ENCODE measurements at places on chromosomes 5 and 9. TPM values are rescaled to one million over a fixed set of nuclear protein-coding genes. Genes with fewer than 3 reads are reported as not detected.

CA9 gene
- total RNA-seq = 0.86 TPM

MEIKIN gene
- 0.55 TPM for total RNA-seq

NUTM2G gene
- total RNA-seq = not detected

PCDHA7 gene
- not detected for total RNA-seq

F2RL2 gene
- total RNA-seq = not detected

ZNF474 gene
- not detected for total RNA-seq

MZB1 gene
- 21.8 TPM for total RNA-seq

DNA sequence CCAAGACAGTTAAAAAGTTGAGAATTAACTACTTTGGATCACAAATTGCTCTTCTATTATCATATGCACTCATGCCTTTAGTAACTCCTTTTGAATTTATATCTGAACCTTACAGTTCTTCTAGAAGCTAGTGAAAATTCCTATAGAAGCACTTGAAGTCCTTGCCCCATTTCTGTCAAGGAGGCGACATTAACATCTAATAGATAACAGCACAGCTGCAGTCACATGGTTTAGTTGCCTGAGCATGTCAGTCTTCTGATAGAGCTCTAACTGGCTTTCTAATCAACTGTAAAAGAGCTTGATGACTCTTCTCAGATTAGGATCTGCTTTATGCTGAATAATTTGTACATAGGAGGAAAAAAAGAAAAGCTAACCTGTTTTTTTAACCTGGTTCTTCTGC, 9.0 kb downstream of the RFESD start:
- no peak overlapping the region for H3K4me3 ChIP-seq
- DNase-seq = no peak
- no peak overlapping the region for H3K27ac ChIP-seq
- peaks cover 3% of the 10 kb centered on the region for H3K4me1 ChIP-seq

GRCh38 chr5:108654051-108654450, 93.6 kb upstream of the FER start:
- H3K27ac ChIP-seq = no peak overlapping the region
- H3K27me3 ChIP-seq = peaks cover 16% of the 10 kb centered on the region
- no peaks in the 10 kb centered on the region for H3K4me1 ChIP-seq
- H3K36me3 ChIP-seq = no peaks in the 10 kb centered on the region
- H3K4me3 ChIP-seq = no peak overlapping the region

DNA sequence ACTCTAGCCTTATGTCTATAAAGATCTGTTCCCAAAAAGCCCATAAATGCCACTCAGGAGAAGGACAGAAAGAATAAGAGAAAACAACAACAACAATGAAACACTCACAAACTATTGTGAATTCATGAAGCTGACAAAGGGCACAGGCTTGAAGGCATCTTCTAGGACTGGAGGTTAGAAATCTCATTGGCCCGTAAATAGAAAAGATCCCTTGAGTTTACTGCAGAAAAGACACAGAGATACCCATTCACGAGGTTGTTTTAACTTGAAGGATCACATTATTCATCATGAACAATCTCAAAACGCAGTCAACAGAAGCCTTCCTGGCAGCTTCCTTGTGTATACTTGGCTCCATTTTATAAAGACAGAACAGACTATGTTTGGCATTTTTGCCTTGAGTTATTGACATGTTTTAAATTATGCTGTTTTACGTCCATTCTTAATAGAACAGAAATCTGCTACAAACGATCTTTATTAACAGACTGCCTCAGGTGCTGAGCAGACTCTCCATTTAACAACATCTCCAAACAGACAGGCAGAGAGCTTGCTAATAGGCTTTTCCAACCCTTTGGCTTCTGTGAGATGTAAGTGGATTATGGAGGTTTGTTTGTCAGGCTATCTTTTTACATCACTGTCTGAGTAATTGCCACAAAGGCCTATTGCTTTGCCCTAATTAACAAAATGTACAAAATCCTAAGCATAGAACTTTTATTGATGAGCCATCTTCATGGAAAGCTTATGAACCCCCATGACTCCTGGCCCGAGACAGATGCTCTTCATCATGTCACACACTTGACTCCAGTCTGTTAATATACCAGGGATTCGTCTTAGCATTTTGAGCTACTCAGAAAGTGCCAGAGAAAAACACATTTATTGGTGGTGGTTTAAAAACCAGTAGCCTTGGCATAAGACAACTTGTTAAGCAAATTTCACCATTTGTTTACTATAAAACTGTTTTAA, 735.3 kb upstream of the ZNF608 start:
- no peaks in the 10 kb centered on the region for H3K36me3 ChIP-seq
- DNase-seq = no peak
- no peak overlapping the region for H3K4me3 ChIP-seq
- H3K27ac ChIP-seq = no peak overlapping the region

- H3K27me3 ChIP-seq = no peaks in the 10 kb centered on the region
- DNase-seq = no peak
- H3K4me1 ChIP-seq = no peaks in the 10 kb centered on the region
- no peak overlapping the region for H3K27ac ChIP-seq
- H3K36me3 ChIP-seq = peaks cover 22% of the 10 kb centered on the region
Measured at GRCh38 chr9:109037946-109038715, 24.8 kb upstream of the CTNNAL1 start.

GRCh38 chr9:125106285-125106893, 36.9 kb downstream of the SCAI start:
- peaks cover 7% of the 10 kb centered on the region for H3K36me3 ChIP-seq
- no peak overlapping the region for H3K27ac ChIP-seq
- DNase-seq = no peak
- peaks cover 3% of the 10 kb centered on the region for H3K4me1 ChIP-seq
- H3K4me3 ChIP-seq = no peak overlapping the region

GRCh38 chr5:81717860-81718259, 33.0 kb downstream of the SSBP2 start:
- H3K4me3 ChIP-seq = no peak overlapping the region
- peaks cover 9% of the 10 kb centered on the region for H3K4me1 ChIP-seq
- no peak for DNase-seq
- H3K27me3 ChIP-seq = no peaks in the 10 kb centered on the region
- H3K27ac ChIP-seq = no peak overlapping the region

GRCh38 chr5:43191740-43192557, at the start of gene NIM1K:
TSS of gene NIM1K (plus strand) at chr5:43192225. CDS start at chr5:43245776, 53,551 bp downstream.
- no peak within 1 kb of the TSS for H3K27ac ChIP-seq
- peaks cover 16% of the 10 kb centered on the region for H3K27me3 ChIP-seq
- peaks cover 6% of the 10 kb centered on the region for H3K36me3 ChIP-seq
- H3K4me1 ChIP-seq = peaks cover 27% of the 10 kb centered on the region
- H3K4me3 ChIP-seq = peak within 1 kb of the TSS; percentile 86

DNA sequence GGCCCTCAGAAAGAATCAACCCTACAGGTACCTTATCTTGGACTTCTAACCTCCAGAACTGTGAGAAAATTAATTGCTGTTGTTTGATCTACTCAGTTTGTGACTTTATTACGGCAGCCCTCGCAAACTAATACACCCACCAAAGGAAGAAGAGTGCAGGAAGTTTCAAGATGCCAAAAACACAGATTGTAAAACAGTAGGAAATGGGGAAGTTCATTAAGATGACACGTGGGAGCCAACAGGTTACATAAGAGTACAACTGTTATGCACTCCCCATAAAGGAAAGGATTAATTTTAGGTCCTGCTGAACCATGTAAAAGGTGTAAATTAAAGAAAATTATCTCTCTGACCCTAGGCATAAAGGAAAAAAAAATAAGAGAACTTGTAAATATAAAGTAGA, 294.3 kb downstream of the EPB41L4A start:
- peaks cover 12% of the 10 kb centered on the region for H3K27me3 ChIP-seq
- no peaks in the 10 kb centered on the region for H3K4me1 ChIP-seq
- H3K36me3 ChIP-seq = no peaks in the 10 kb centered on the region
- no peak overlapping the region for H3K4me3 ChIP-seq

- no peak for DNase-seq
- no peaks in the 10 kb centered on the region for H3K27me3 ChIP-seq
- no peak overlapping the region for H3K27ac ChIP-seq
- peaks cover 68% of the 10 kb centered on the region for H3K36me3 ChIP-seq
- H3K4me1 ChIP-seq = peaks cover 3% of the 10 kb centered on the region
Measured at GRCh38 chr9:92048924-92049625, 66.1 kb downstream of the SPTLC1 start.

- no peaks in the 10 kb centered on the region for H3K27me3 ChIP-seq
- peak overlapping the region; percentile 76 for H3K27ac ChIP-seq
- no peak for DNase-seq
- H3K4me3 ChIP-seq = peak overlapping the region; percentile 78
Measured at GRCh38 chr5:157049605-157050004, 9.3 kb downstream of the HAVCR1 start.

- H3K4me3 ChIP-seq = no peak overlapping the region
- DNase-seq = no peak
- H3K27ac ChIP-seq = no peak overlapping the region
- H3K36me3 ChIP-seq = no peaks in the 10 kb centered on the region
- H3K4me1 ChIP-seq = no peaks in the 10 kb centered on the region
- no peaks in the 10 kb centered on the region for H3K27me3 ChIP-seq
Measured at GRCh38 chr9:23278561-23278960, 547.5 kb downstream of the ELAVL2 start.

DNA sequence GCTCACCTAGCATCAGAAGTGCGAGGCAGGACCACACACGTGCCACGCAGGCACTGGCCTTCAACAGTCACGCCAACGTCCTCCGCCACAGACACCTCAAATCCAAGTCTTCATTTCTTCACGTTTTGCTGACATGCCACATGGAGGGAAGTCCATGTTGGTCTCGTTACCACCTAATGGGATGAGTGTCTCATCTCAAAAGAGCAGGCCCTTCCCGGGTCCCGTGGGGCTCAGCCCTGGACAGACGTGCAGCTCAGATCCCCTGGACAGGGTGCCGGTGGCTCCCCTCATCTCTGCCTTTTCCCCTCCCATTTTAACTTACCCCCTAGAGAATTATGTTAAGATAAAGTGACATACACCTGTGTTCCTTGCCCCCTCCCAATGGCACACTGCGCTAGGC, 76.8 kb downstream of the MRPL36 start:
- H3K4me1 ChIP-seq = peaks cover 3% of the 10 kb centered on the region
- no peak for DNase-seq
- H3K4me3 ChIP-seq = no peak overlapping the region
- H3K36me3 ChIP-seq = peaks cover 2% of the 10 kb centered on the region
- peaks cover 4% of the 10 kb centered on the region for H3K27me3 ChIP-seq
- no peak overlapping the region for H3K27ac ChIP-seq

GRCh38 chr5:37777432-37778130, 62.3 kb downstream of the GDNF start:
- H3K27ac ChIP-seq = no peak overlapping the region
- H3K4me1 ChIP-seq = no peaks in the 10 kb centered on the region
- H3K4me3 ChIP-seq = no peak overlapping the region
- H3K27me3 ChIP-seq = no peaks in the 10 kb centered on the region

DNA sequence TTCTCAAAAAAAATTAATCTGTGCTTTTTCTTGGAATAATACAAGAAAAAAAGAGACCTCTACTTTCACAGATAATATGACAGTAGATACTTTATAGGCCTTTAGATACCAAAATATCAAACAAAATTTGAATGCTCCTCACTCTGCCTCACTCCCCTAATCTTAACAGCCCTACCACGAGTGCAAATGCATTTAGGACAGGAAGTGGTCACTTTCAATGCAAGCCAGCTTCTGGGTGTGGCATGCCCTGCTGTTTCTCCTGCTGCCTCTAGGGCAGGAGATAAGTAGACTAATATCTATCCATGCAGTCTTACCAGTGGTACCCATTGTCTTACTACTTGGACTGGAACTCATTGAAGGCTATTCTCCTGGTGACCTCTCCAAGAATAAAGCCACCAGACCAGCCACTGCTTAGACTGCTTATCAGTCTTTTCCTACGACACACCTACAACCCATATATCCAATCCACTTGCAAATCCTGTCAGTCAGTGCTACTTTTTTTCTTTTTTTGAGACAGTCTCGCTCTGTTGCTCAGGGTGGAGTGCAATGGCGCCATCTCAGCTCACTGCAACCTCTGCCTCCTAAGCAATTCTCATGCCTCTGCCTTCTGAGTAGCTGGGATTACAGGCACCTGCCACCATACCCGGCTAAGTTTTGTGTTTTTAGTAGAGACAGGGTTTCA, 23.0 kb downstream of the FRRS1L start:
- peak overlapping the region; percentile 12 for H3K4me3 ChIP-seq
- peaks cover 18% of the 10 kb centered on the region for H3K27me3 ChIP-seq
- peak overlapping the region; percentile 78 for H3K27ac ChIP-seq
- no peak for DNase-seq

GRCh38 chr9:128845186-128845931, 15.8 kb upstream of the SPOUT1 start:
- no peak overlapping the region for H3K27ac ChIP-seq
- no peaks in the 10 kb centered on the region for H3K27me3 ChIP-seq
- DNase-seq = no peak
- no peaks in the 10 kb centered on the region for H3K4me1 ChIP-seq
- H3K36me3 ChIP-seq = peaks cover 8% of the 10 kb centered on the region
- H3K4me3 ChIP-seq = no peak overlapping the region

GRCh38 chr9:136566901-136567300, 21.1 kb upstream of the NOTCH1 start:
- no peak for DNase-seq
- no peaks in the 10 kb centered on the region for H3K27me3 ChIP-seq

DNA sequence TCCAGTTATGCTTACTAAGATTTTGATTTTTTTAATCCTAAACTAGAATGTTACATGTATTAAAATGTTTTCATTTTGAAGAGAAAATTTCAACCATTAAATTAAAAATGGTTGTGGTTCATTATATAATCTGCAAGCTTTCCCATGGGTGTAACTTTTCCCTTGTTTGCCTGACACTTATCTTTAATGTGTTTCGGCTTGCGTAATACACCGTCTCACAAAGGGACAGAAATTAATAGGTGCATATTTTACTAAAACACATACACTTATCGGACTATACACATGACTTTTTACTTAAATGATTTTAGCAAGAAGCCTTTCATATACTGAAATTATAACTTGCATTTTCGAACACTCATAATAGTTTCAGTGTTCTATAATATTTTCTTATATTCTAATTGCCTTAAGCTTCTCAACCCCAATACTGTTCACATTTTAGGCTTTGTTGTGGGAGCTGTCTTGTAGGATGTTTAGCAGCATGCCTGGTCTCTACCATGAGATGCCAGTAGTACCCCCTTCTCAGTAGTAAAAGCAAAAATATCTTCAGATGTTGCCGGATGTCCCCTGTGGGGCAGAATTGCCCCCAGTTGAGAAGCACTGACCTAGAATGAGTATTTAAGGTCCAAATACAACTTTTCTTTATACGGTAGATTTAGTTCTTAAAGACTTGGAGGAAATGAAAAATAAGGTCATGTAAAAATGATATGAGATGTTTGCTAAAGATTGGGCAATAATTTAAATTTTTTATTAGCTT, 28.6 kb downstream of the UGCG start:
- no peak for DNase-seq
- no peak overlapping the region for H3K4me3 ChIP-seq
- H3K27ac ChIP-seq = no peak overlapping the region
- H3K4me1 ChIP-seq = peaks cover 27% of the 10 kb centered on the region
- no peaks in the 10 kb centered on the region for H3K27me3 ChIP-seq
- H3K36me3 ChIP-seq = peaks cover 30% of the 10 kb centered on the region

DNA sequence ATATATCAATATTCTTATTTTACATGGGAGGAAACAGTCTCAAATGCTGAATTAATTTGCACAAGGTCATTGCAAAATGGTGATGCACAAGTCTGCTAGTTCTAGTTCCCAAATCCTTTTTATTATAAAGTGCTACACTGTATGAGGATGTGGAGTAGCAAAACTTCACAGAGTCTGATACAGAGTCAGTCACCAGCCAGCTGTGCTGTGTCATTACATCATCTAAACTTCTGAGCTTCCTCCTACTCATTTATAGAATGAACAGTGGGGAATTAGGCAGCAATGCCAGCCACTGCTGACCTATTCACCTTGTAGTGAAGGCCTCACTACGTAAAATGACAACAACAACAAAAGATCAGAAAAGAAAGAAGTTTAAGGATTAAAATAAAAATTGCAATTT, 357.8 kb downstream of the TMEM167A start:
- H3K4me3 ChIP-seq = no peak overlapping the region
- peaks cover 11% of the 10 kb centered on the region for H3K4me1 ChIP-seq
- DNase-seq = no peak
- H3K27ac ChIP-seq = no peak overlapping the region
